Kidney (tissue), 22 donors: ENCODE measurements at places on chromosomes 7 and 10. TPM values are rescaled to one million over a fixed set of nuclear protein-coding genes. Genes with fewer than 3 reads are reported as not detected.

GRCh38 chr7:19665399-19666008, 43.3 kb downstream of the POLR1F start:
- H3K27ac ChIP-seq = no peak overlapping the region
- H3K4me1 ChIP-seq = no peaks in the 10 kb centered on the region
- H3K4me3 ChIP-seq = no peak overlapping the region
- no peaks in the 10 kb centered on the region for H3K36me3 ChIP-seq

The PTF1A gene
- total RNA-seq = not detected

DNA sequence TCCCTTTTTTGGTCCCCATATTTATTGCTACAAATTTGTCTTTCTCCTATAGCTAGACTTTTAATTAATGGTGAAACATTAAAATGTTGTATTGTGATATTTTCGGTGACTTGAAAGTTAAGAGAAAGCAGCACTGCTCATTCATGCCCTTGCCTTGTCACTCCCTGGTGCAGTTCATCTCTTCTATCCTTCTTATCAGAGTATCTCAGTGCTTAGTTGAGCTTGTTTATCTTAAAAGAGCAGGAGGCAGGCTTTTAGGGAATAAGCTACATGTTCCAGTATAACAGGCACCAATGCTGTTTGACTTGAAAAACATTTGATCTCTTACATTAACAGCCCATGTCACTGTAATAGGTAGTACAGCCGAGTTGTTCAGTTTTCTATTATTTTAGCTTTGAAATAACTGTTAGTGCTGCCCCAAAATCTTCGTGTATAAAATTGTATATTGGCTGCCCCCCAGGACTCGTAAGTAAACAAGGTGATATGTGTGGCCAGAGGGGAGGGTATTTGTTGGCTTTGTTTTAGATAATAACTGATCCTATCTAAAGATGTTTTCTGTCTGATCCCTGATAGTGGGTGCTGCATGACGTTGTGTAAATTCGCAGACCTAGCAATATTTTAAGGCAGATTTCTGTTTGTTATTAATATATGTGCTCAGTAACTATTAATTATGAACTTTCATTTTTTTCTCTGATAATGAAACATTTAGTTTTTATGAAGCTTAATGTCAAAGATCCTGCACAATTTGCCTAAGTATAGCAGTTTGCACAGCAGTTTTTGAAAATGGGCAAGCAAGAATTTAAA, 96.5 kb downstream of the BTRC start:
- H3K27ac ChIP-seq = no peak overlapping the region
- no peaks in the 10 kb centered on the region for H3K27me3 ChIP-seq
- no peak for DNase-seq
- H3K4me3 ChIP-seq = no peak overlapping the region
- H3K4me1 ChIP-seq = no peaks in the 10 kb centered on the region

- no peaks in the 10 kb centered on the region for H3K36me3 ChIP-seq
- H3K27me3 ChIP-seq = no peaks in the 10 kb centered on the region
- H3K4me3 ChIP-seq = no peak overlapping the region
- H3K4me1 ChIP-seq = no peaks in the 10 kb centered on the region
- no peak for DNase-seq
Observed at GRCh38 chr7:29202651-29203069, 8.1 kb downstream of the CHN2 start.

DNA sequence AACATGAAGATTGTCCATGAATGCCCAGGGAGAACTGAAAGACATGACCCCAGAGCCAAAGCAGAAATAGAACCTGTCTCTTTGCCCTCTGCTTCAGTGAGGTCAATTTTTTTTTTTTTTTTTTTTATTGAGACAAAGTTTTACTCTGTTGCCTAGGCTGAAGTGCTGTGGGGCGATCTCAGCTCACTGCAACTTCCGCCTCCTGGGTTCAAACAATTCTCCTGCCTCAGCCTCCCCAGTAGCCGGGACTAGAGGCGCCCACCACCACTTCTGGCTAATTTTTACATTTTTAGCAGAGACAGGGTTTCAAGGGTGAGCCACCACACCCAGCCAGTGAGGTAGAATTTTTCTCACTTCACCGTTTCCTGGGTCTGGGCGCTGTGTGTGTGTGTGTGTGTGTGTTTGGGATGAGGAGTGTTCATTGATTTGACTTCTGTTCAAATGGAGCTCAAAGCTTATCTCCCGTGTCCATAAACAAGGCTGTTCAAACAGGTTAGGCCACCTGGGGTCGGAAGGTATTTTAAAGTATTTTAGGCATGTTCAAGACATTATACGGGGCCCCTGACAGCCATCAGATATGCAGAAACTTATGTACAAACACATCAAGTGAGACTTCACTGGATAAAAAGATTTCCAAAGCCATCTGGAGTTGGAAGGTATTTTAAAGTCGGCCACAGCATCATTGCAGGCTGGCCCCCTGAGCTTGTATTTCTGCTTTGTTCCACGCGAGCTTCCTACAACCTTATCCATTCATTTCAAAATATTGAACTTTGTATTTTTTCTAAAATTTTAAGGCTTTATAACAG, 93.8 kb downstream of the MAP3K8 start:
- DNase-seq = no peak
- H3K36me3 ChIP-seq = no peaks in the 10 kb centered on the region
- H3K27ac ChIP-seq = no peak overlapping the region
- no peaks in the 10 kb centered on the region for H3K4me1 ChIP-seq
- H3K27me3 ChIP-seq = no peaks in the 10 kb centered on the region

- no peak for DNase-seq
- peaks cover 4% of the 10 kb centered on the region for H3K36me3 ChIP-seq
Observed at GRCh38 chr10:99399664-99400063, 30.8 kb downstream of the GOT1 start.

GRCh38 chr7:69504733-69505420, 93.4 kb upstream of the AUTS2 start:
- H3K36me3 ChIP-seq = no peaks in the 10 kb centered on the region
- H3K4me3 ChIP-seq = no peak overlapping the region
- no peak overlapping the region for H3K27ac ChIP-seq
- H3K4me1 ChIP-seq = no peaks in the 10 kb centered on the region
- no peak for DNase-seq
- no peaks in the 10 kb centered on the region for H3K27me3 ChIP-seq
